ENCODE measurements at places on chromosomes 11 and 22.

DNA sequence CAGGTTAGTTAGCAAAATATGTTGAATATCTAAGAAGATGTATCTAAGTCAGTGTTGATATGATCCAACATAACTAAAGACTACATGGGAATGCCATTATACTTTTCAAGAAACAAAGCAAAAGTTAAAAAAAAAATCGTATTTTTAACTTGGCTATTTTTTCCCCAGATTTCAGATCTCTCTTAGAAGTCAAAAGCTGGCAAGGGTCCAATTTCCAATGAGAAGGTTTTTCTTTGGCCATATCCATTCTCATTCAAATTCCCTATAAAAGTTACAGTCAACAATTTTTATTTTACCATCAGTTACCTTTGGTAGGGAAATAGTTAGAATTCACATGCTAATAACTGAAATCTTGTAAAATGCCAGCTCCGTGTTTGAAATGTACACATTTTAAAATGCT, 70.5 kb upstream of the FAT3 start:
- DNase-seq = no peak

GRCh38 chr11:118757876-118758399, 33.0 kb downstream of the DDX6 start:
- DNase-seq = no peak

- no peak for DNase-seq
These were observed 27.4 kb upstream of the IRAG1 start for GRCh38 chr11:10720881-10721376.

DNA sequence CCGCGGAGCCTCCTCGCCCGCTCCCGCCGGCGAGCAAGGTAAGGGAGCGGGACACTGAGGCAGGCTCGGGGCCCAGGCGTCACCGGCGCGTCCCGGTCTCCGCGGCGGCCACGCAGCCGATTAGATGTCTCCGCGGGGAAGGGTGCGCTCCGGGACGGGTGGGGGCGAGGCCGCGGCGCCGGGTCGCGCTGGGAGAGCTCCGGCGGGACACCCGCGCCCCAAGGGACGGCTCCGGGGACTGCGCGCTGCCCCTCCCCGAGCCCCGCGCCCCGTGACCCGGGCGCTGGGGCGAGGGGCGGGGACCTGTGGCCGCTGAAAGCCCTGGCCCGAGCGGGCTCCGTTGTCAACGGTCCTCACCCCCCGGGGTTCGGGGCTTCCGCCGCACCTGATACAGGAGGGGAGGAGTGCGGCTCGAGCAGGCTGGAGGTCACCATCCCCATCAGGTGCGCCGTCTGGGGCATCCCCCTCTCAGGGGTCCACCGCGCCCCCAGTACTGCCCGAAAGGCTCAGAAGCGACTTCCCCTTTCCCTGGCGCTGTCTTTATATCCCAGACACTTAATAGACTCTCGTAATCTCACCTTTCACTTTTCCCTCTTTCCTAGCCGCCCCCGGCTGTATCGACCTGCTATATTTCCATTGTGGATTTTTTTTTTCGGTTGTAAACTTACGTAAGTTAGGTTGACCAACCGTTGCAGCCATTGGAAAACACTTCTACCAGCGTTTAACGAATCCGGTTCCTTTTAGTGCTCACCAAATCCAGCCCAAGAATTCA, 573 bp downstream of the PPFIA1 start:
- DNase-seq = peak; percentile 41

- no peak for DNase-seq
These were observed 49.3 kb upstream of the IGLL5 start for GRCh38 chr22:22838148-22838786.

GRCh38 chr11:7604331-7604955, 68.9 kb downstream of the CYB5R2 start:
- no peak for DNase-seq

DNA sequence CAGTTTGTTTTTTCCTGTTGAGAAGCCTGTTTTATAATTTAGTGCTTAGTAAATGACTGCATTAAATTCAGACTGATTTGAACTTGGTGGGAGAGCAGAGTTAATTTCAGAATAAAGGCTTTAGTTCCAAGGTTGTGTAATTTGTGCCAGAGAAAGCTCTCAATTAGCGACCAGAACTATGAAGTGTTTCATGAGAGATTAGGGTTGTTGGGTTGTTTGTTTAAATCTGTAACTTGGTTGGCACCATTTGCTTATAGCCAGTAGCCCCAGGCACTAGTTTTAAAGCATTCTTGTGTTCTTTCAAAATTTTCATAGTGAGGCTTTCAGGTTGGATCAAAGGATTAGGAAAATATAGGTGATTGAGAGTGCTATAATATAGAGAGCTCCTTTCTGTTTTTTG, 25.5 kb downstream of the UVRAG start:
- DNase-seq = no peak

DNA sequence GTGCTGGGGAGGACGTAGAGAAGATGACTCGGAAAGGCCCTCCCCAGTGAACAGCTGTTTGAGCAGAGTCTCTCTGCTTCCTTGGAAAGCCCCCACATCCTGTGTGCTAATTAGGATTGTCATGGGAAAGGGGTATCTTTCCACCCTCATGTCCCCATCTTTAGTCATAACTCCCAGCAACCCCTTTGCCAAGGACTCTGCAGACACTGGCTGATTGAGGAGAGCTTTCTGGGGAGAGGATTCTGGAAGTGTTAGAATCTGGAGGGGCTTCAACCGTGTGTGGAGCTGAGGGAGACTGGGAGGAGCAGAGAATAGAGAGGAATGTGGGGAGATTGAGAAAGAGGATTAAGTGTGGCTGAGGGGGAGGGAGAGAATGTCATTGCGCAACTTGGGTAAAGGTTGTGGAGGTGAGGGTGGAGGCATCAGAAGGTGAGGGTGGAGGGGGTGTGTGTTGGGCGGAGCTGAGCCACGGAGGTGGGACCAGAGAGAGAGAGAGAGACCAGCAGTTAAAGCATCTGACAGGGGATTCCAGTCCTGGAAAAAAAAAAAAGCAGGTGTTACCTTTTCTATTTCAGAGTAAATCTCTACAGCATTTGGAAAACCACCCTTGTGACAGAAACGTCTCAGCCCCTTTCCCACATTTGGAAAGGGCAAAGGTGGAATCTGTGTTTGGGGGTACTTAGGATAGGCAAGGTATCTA, 2.2 kb downstream of the DTX4 start:
- no peak for DNase-seq

GRCh38 chr11:18013790-18014507, 1.1 kb upstream of the SERGEF start:
- no peak for DNase-seq

DNA sequence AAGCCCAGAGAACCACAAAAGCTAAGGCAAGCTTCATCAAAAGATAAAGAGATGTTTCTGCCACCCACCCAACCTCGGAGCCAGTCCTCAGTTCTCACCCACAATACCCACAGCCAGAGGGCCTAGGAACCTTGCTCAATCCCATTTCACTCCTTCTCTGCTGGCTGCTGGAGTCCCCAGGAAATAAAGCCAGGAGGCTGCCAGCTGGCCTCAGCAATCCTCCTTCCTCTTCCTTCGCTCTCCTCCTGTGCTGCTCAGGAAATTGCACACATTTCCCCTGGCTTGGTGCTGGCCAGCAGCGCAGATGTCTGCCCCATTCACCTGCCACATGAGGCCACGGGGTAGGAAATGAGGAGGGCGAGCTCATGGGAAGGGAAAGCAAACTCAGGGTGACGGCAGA, 91.8 kb upstream of the LDLRAD3 start:
- DNase-seq = no peak

GRCh38 chr11:27380771-27381170, 17.8 kb upstream of the CCDC34 start:
- no peak for DNase-seq

- DNase-seq = no peak
These were observed 514.7 kb upstream of the CHORDC1 start for GRCh38 chr11:90737444-90738050.

DNA sequence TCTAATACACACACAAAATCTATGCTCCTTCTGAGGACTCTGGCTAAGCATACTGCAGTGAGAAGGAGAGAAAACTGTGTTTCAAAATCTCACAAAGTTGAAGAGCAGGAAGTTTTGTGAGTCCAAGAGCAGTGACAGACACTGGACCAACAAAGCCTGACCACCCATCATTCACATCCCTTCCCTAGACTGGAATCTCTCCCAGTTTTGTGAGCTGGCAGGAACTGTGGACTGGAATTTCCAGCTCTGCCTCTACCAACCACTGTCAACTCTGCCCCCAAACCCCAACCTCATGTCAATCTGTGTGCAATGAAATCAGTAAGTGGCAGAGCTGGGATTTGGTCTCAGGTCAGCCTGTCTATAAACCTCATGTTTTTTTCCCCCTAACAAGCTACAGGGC, 112.6 kb downstream of the ARL14EP start:
- DNase-seq = no peak
